ENCODE measurements at places on chromosomes 11 and 22.

GRCh38 chr11:74388678-74389327, 9.4 kb downstream of the PGM2L1 start:
- no peak overlapping the region for H3K27ac ChIP-seq
- DNase-seq: no peak
- H3K4me1 ChIP-seq: no peaks in the 10 kb centered on the region
- no peak overlapping the region for H3K4me3 ChIP-seq
- no peaks in the 10 kb centered on the region for H3K27me3 ChIP-seq

- no peak overlapping the region for H3K27ac ChIP-seq
- no peaks in the 10 kb centered on the region for H3K4me1 ChIP-seq
- no peak for DNase-seq
- H3K27me3 ChIP-seq: no peaks in the 10 kb centered on the region
- peaks cover 4% of the 10 kb centered on the region for H3K36me3 ChIP-seq
Measured at GRCh38 chr11:25727944-25728343, 604.0 kb upstream of the ANO3 start.

- no peak overlapping the region for H3K4me3 ChIP-seq
- peaks cover 6% of the 10 kb centered on the region for H3K27me3 ChIP-seq
- H3K36me3 ChIP-seq: peaks cover 5% of the 10 kb centered on the region
- H3K27ac ChIP-seq: no peak overlapping the region
Measured at GRCh38 chr22:35462498-35463230, 62.7 kb downstream of the MCM5 start.

GRCh38 chr11:113365895-113366294, 21.7 kb upstream of the ANKK1 start:
- no peak overlapping the region for H3K4me3 ChIP-seq
- no peaks in the 10 kb centered on the region for H3K27me3 ChIP-seq
- H3K36me3 ChIP-seq: peaks cover 27% of the 10 kb centered on the region

DNA sequence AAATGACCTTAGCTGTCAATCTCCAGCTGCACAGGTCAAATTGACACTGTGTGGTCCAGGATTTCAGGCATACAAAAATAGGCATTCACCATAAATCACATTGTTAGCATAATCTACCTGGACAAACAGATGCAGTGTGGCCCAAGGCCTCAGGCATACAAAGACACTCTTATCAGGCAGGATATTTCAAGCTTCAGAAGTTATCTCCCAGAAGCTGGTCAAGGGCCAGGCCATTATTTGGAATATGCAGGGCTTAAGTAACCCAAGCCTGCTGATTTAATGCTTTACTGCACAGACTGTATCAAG, 25.5 kb upstream of the HORMAD2 start:
- DNase-seq: no peak
- no peaks in the 10 kb centered on the region for H3K27me3 ChIP-seq

GRCh38 chr11:19467904-19468303, 227.2 kb upstream of the E2F8 start:
- no peak overlapping the region for H3K4me3 ChIP-seq
- H3K27ac ChIP-seq: no peak overlapping the region
- H3K4me1 ChIP-seq: peaks cover 8% of the 10 kb centered on the region
- H3K27me3 ChIP-seq: peaks cover 32% of the 10 kb centered on the region

DNA sequence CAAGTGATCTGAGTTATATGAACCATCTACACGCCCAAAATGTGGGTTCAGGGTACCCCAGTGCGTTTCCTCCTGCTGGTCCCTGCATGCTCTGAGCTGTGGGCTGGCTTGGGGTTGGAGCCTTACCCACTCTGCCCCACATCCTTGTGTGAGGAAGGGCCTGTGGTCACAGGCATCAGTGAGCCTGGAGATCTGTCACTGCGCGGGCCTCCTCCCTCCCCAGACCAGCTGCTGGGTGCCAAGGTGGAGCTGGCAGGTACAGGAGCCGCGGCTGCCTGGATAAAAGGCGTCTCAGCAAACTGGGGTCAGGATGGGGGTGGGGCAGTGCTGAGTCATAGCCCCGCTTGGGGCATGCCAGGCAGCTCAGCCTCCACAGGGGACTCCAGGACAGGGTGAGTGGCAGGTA, 17.9 kb downstream of the GNAZ start:
- no peak overlapping the region for H3K4me3 ChIP-seq
- no peak overlapping the region for H3K27ac ChIP-seq
- H3K4me1 ChIP-seq: peaks cover 9% of the 10 kb centered on the region
- DNase-seq: no peak
- no peaks in the 10 kb centered on the region for H3K36me3 ChIP-seq

GRCh38 chr22:48482771-48483170, 1344.9 kb downstream of the BRD1 start:
- no peaks in the 10 kb centered on the region for H3K4me1 ChIP-seq
- no peak overlapping the region for H3K27ac ChIP-seq
- H3K4me3 ChIP-seq: no peak overlapping the region
- H3K36me3 ChIP-seq: no peaks in the 10 kb centered on the region
- DNase-seq: no peak

DNA sequence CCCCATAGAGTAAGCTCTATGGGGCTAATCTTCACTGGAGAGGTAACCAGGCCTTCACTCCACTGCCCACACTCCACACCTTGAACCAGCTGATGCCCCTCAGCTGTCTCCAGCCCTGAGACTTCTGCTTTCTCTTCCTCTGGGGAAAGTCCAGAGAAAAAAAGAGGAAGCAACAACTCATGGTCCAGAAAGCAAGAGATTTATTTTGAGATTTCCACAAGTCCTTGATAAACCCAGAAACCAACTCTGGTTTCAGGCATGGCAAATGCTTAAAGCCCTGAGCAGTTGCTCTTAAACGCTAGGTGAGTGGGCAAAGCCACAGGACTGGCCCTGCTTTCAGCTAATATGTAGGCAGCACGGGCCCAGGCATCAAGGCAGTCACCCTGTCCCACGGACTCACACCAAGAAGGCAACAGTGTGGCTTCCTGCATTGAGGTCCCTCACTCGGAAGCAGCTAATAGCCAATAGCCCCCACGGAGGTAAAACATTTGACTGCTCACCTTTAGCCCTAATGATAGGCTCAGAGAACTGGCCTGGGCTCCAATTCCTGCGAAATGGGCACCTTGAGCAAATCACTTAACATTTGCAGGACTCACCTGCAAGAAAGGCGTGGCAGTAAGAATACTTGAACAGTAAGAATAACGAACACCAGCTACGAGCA, 4.3 kb downstream of the CYB561A3 start:
- DNase-seq: no peak
- no peak overlapping the region for H3K27ac ChIP-seq
- H3K4me1 ChIP-seq: peaks cover 15% of the 10 kb centered on the region
- peak overlapping the region; percentile 31 for H3K4me3 ChIP-seq
- H3K36me3 ChIP-seq: peaks cover 13% of the 10 kb centered on the region
- no peaks in the 10 kb centered on the region for H3K27me3 ChIP-seq

DNA sequence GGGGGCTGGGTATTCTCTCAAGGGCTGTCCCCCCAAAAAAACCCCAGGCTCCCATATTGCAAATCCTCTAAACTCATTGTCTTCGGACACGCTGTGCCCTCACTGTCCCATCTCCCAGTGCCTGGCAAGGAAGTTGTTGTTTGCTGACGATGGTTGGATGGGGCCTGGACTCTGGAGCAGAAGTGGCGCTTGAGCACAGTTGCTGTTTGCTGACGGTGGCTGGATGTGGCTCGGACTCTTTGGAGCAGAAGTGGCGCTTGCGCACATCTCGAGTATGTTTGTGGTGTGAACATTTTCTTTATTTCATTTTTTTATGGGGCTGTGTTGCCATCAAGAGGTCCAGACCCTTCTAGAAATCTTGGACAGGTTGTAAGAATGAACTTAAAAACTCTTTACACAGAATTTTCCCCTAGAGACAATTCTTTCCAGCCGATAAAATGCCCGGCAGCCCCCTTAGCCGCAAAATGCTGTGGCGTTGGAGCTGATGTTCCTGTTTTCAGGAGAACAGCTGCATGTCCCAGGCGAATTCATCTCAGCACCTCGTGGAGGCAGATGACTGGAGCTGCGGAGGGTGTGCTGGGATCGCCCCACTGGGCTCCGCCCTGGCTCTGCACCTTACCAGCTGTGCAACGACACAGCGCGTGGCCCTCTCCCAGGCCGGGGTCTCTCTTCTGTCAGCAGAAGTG, 1167.4 kb downstream of the BRD1 start:
- H3K27me3 ChIP-seq: no peaks in the 10 kb centered on the region
- H3K36me3 ChIP-seq: peaks cover 3% of the 10 kb centered on the region
- H3K27ac ChIP-seq: no peak overlapping the region
- DNase-seq: no peak

- H3K4me1 ChIP-seq: no peaks in the 10 kb centered on the region
- no peaks in the 10 kb centered on the region for H3K36me3 ChIP-seq
- peaks cover 19% of the 10 kb centered on the region for H3K27me3 ChIP-seq
- no peak for DNase-seq
- no peak overlapping the region for H3K4me3 ChIP-seq
Measured at GRCh38 chr11:58511636-58512035, 3.7 kb upstream of the OR5B21 start.

GRCh38 chr22:29951791-29952413, 68.9 kb downstream of the MTMR3 start:
- H3K27me3 ChIP-seq: no peaks in the 10 kb centered on the region
- peaks cover 44% of the 10 kb centered on the region for H3K4me1 ChIP-seq
- no peak overlapping the region for H3K27ac ChIP-seq

- no peak for DNase-seq
- no peaks in the 10 kb centered on the region for H3K27me3 ChIP-seq
- H3K4me1 ChIP-seq: no peaks in the 10 kb centered on the region
- H3K4me3 ChIP-seq: no peak overlapping the region
- H3K27ac ChIP-seq: peak overlapping the region; percentile 62
Measured at GRCh38 chr11:76962583-76963416, 71.4 kb upstream of the B3GNT6 start.

GRCh38 chr22:48838376-48838775, 989.3 kb downstream of the BRD1 start:
- peaks cover 9% of the 10 kb centered on the region for H3K27me3 ChIP-seq
- H3K4me3 ChIP-seq: no peak overlapping the region
- DNase-seq: no peak
- no peaks in the 10 kb centered on the region for H3K36me3 ChIP-seq
- no peak overlapping the region for H3K27ac ChIP-seq
- no peaks in the 10 kb centered on the region for H3K4me1 ChIP-seq

GRCh38 chr22:44179196-44179988, 1.3 kb upstream of the PARVG start:
- peaks cover 22% of the 10 kb centered on the region for H3K27me3 ChIP-seq
- H3K36me3 ChIP-seq: peaks cover 3% of the 10 kb centered on the region
- no peak for DNase-seq
- peaks cover 12% of the 10 kb centered on the region for H3K4me1 ChIP-seq
- no peak overlapping the region for H3K27ac ChIP-seq
- H3K4me3 ChIP-seq: no peak overlapping the region

DNA sequence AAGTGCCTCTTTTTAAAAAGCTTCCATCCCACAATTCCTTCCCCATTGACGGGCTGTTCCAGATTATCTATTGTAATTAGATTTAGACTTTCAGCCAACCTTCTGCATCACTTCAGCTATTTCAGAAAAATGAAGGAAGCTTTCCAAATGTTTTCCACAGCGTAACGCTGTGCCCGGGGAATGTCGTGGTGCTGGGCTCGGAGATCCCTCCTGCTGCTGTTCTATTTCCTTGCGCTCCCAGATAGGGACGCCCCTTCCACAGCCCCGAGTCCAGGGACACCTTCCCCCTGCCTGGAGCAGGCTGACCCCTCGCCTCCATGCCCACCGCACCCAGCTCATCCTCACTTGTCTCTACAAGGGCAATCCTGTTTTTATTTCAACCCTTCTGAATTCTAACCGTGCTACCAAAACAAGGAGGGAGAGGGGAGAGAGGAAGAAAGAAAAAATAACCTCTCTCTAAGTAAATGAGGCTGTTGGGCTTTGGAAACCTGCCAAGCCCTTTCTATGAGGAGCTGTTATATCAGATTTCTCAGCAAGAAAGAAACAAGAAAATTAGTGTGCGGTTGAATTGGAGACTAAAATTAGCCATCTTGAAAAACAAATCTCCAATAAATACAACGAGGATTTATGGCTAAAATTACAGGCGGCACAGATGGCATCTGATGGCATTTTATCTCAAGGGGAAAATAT, 366.9 kb downstream of the BRD1 start:
- H3K27ac ChIP-seq: peak overlapping the region; percentile 22
- peaks cover 28% of the 10 kb centered on the region for H3K27me3 ChIP-seq
- no peak overlapping the region for H3K4me3 ChIP-seq
- H3K4me1 ChIP-seq: peaks cover 18% of the 10 kb centered on the region
- no peaks in the 10 kb centered on the region for H3K36me3 ChIP-seq

GRCh38 chr11:86442827-86443226, 68.1 kb downstream of the CCDC81 start:
- H3K27me3 ChIP-seq: no peaks in the 10 kb centered on the region
- H3K4me1 ChIP-seq: peaks cover 17% of the 10 kb centered on the region
- H3K4me3 ChIP-seq: no peak overlapping the region
- no peak for DNase-seq

- peak overlapping the region; percentile 39 for H3K27ac ChIP-seq
- peaks cover 4% of the 10 kb centered on the region for H3K27me3 ChIP-seq
- no peak overlapping the region for H3K4me3 ChIP-seq
- peaks cover 16% of the 10 kb centered on the region for H3K4me1 ChIP-seq
Measured at GRCh38 chr11:16126362-16126761, 230.0 kb downstream of the SOX6 start.

DNA sequence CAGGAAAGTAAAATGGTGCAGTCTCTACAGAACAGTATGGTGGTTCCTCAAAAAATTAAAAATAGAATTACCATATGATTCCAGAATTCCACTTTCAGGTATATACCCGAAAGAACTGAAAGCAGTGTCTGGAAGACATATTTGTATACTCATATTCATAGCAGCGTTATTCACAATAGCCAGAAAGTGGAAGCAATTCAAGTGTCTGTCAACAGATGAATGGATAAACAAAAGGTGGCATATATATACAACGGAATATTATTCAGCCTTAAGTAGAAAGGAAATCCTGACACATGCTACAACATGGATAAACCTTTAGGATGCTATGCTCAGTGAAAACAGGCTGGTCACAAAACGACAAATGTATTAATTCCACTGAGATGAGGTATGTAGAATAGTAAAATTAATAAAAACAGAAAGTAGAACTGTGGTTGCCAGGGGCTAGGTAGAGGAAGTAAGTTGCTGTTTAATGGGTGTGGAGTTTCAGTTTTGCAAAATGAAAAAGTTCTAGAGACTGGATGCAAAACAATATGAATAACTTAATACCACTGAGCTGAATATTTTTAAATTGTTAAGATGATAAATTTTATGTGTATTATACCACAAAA, 14.5 kb downstream of the SAA1 start:
- no peak overlapping the region for H3K27ac ChIP-seq
- H3K4me3 ChIP-seq: no peak overlapping the region
- no peaks in the 10 kb centered on the region for H3K4me1 ChIP-seq
- no peaks in the 10 kb centered on the region for H3K27me3 ChIP-seq

GRCh38 chr11:93662175-93662570, 691 bp downstream of the CEP295 start:
- peaks cover 14% of the 10 kb centered on the region for H3K27me3 ChIP-seq
- DNase-seq: no peak
- H3K4me3 ChIP-seq: peak overlapping the region; percentile 90
- H3K27ac ChIP-seq: peak overlapping the region; percentile 74

DNA sequence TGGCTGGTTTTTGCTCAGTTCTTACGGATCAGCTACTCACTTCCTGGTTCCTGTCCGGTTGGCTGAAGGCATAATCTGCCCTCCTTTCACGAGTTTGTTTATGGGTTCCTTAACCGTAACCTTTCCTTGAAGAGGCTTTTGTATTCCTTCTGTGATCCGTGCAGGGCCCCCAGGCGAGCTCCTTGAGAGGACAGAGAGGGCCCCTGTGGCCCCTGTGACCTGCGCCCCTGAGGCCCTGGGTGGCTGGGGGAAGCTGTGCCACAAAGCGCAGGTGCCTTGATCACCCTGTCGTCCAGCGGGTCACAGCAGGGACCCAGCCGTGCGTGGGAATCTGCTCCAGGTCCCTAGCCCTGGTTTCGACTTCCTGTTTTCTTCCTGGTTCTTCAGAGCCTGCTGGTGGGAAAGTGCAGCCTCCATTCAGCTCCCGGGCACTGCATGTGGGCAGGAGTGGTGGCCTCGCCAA, 27.8 kb upstream of the FADD start:
- no peaks in the 10 kb centered on the region for H3K36me3 ChIP-seq
- peaks cover 7% of the 10 kb centered on the region for H3K4me1 ChIP-seq
- no peak overlapping the region for H3K27ac ChIP-seq
- DNase-seq: no peak
- H3K4me3 ChIP-seq: no peak overlapping the region
- H3K27me3 ChIP-seq: peaks cover 3% of the 10 kb centered on the region

Data from type B pancreatic cell (in vitro differentiated cells).